ENCODE measurements at places on chromosomes 11 and 22.

DNA sequence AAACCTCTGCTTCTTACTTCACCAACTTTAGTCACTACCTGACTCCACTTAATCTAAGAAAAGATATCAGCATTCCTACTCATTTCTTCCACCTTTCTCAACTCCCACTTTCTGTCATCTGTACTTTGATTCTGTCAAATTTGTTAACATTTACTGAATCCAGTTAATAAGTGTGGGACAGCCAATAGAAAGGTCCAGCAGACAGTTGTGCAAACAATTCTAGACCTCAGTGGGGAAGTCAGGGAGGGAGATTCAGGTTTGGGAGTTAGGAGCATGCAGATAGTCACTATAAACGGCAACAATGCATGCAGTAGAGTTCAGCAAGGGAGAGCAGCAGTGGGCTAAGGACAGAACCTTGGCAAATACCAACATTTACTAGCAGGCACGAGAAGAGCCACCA lies 4.1 kb downstream of the FBXO3 start:
- no peak for DNase-seq

- DNase-seq: no peak
Observed at GRCh38 chr11:48150213-48150612, 66.4 kb upstream of the OR4B1 start.

DNA sequence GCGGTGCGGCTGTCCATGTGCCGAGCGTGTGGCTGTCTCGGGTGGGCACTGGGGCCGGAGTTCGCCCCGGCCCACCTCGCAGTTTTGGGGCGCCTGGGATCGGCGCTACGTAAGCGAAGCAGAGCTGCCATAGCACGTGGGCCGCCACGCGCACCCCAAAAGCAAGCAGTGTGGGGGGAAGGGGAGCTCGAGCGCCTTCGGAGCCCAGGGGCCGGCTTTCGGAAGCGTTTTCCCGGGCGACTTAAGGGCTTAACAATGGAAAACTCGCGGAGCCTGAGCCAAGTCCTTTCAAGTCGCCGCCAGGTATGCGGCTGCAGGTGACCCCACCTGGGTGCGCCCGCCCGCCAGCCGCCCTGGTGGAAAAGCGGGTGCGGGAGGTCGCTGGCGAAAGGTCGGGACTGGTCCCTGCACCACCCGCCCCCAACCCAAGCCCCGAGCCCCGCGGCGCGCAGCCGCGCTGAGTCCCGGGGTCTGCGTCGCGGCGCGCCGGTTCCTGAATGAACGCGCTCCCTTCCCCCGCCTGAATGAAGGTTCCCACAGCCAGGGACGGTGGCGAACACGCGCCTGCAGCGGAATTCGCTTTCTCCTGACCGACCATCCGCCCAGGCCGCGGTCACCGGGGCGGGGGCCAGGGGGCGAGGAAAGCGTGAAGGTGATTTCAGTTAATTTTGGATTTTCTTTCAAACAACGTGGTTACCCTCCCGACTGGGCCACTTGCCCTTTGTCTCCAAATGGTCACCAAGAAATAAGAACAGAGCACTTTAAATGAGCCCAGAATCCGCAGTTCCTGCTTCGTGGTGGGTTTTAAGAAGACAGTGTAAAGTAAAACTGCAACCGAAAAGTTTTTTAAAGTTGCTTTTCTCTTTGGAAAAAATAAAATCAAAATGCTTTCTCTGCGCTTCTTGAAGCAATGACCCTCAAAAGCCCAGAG lies 2.8 kb upstream of the CCND1 start:
- DNase-seq: no peak

GRCh38 chr22:20254975-20255946 lies 12.9 kb downstream of the RTN4R start:
- no peak for DNase-seq

DNA sequence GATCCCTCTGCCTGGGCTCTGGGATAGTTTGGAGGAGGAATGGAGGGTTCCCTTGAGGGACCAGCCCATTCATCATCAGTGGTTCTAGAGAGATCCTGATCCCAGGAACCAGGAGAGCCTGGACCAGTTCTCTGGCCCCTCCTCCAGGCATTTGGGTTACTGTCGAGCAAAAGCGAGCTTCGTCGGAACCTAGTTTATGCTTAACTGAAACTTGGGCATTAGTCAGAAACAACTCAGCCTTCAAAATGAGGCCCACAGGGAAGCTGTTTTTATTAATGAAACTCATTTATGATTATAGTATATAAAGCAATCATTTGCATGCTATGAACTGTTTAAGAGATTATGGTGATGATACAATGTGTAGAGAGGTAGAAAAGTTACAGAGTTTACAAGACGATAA lies 61.4 kb downstream of the LIF start:
- no peak for DNase-seq

DNA sequence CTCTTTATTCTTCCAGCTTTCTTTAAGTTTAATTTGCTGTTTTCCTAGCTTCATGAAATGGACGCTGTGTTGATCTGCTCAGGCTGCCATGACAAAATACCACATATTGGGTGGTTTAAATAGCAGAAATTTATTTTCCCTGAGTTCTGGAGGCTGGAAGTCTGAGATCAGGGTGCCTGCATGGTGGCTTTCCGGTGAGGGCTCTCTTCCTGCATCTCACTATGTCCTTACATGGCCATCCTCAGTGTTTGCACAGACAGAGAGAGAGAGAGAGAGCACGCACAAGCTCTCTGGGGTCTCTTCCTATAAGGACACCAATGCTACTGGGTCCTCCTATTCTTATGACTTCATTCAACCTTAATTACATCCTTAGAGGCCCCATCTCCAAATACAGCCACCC lies 28.7 kb downstream of the MCAM start:
- no peak for DNase-seq

GRCh38 chr22:25137577-25138525 lies 61.8 kb upstream of the CRYBB3 start:
- no peak for DNase-seq

GRCh38 chr11:76558473-76558872 lies 112.1 kb downstream of the LRRC32 start:
- no peak for DNase-seq

GRCh38 chr11:43012606-43013005 lies 299.2 kb upstream of the API5 start:
- no peak for DNase-seq

DNA sequence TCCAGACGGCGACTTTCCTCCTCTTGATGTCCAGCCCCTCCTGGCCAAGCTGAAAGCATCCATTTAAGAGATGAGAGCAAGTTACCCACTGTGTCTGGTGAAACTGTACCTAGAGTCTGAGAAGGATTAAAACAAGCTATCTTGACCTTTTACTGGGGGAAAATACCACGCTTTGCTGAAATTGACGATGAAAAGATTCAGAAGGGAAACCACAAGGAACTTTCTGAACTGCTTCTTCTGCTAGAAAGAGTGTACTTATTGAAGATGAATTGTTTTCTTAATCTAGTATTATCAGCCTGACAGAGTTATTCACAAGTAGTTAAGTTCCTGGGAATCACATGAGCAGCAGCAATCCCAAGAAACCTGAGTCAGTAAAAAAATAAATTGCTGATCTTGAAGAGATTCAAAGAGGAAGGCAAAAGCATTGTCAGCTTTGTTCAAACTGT lies 13.1 kb upstream of the MS4A6A start:
- no peak for DNase-seq

GRCh38 chr11:71263386-71263785 lies 11.0 kb upstream of the SHANK2 start:
- DNase-seq: no peak

DNA sequence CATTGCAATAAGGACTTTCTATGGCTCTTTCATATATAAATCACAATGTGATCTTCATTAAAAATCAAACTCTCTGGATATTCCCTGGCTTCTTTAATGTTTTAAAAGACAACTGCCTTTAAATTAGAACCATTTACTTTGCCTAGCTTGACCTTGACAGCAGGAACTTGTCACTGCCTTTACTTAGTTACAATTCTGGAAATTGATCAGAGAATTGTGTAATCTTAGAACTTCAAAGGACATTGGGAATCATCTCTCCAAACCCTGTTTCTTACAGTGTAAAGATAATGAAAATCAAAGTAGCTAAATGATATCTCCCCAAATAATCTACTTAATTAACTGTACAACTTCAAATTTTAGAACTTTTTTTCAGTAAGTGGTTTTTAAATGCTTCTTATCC lies 517.6 kb upstream of the CCDC179 start:
- DNase-seq: no peak

- DNase-seq: no peak
Observed at GRCh38 chr22:49514641-49515040, 313.0 kb downstream of the BRD1 start.

- no peak for DNase-seq
Observed at GRCh38 chr22:32567544-32567943, 92.9 kb downstream of the FBXO7 start.

DNA sequence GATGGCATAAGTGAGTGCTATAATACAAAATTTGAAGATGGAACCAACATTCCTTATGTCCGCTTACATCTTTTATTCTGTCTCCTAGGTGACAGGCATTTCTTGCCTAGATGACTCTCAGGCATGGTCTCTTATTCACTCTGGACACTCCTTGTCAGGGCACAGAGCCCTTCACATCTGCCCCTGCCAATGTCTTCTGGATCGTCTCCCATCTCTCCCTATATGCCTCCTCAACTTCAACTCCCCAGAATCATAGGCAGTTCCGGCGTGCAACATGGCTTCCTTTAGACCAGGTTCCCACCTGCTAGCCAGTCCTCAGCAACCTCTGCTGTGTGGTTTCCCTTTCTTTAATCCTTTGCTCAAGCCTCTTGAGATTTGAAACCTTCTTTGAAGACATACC lies 300.9 kb downstream of the TENM4 start:
- DNase-seq: no peak

DNA sequence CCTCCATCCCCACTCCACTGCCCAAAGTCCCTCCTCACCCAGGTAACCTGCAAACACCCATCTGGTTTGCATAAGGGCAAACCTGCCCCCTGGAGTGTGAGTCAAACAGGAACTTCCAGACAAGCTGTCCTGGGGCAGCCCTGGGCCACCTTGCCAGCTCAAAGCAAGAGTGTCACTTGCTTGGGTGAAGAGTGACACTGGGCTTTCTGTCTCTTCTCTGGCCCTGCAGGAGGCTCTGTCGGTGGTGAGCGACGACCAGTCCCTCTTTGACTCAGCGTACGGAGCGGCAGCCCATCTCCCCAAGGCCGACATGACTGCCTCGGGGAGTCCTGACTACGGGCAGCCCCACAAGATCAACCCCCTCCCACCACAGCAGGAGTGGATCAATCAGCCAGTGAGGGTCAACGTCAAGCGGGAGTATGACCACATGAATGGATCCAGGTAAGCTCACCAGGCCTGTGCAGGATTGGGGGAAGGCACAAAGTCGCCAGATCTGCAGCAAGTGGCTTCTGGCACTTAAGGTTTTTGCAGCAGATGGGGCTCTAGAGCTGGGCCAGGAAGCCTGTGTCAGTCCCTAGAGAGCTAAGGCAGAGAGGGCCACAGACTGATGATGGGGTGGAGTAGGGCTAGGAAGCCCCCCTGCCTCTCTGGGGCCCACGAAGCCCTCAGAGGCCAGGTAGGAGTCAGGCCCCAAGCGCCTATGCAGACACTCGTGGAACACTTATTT lies 64.2 kb downstream of the FLI1 start:
- DNase-seq: no peak

GRCh38 chr22:46613606-46614021 lies 6.6 kb upstream of the GRAMD4 start:
- DNase-seq: no peak

DNA sequence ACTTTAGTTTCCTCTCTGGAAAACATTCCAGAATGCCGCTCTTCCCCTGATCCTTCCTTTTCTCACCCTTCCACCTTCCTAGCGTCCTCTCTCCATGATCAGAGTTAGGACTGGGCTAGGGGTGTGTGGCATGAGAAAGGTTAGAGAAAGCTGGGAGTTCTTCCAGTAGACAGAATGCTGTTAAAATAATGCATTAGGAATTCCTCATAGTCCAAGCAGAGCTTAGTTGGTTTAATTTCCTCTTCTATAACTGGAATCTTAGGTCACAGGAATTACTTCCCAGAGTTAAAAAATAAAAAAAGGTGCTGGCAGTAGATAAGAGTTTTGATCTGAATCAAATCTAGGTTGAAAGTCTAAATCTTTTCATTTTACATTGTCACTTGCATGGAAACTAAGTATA lies 37.2 kb upstream of the ADORA2A start:
- no peak for DNase-seq

GRCh38 chr11:5967708-5968107 lies 586 bp downstream of the OR56A5 start:
- DNase-seq: no peak

DNA sequence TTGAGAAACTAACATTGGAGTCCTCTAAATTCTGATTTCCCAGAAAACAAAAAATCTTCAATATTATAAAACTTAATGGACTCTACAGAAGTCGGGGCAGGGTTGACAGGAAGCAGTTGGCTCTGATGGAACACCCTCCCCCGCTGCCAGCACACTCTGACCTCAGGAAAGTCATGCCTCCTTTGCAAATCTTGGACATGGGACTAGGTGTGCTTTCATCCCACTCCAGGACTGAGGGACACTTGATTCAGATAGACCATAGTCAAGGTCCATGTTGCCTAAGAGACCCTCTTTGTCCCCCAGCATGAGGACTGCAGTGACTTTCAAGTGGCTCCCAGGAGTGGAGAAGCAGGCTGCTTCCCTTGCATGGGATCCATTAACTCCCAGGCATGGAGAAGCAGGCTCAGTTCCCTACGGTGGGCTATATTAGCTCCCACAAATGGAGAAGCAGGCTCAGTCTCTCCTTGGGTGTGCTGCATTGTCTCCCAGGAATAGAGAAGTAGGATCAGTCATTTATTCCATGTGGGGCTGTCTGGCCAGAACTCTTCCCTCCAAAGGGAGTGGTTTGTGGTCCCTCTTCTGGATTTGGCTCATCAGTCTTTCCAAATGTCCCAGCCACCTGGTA lies 38.3 kb downstream of the C22orf31 start:
- DNase-seq: no peak

GRCh38 chr11:112727341-112727841 lies 233.8 kb upstream of the NCAM1 start:
- no peak for DNase-seq

DNA sequence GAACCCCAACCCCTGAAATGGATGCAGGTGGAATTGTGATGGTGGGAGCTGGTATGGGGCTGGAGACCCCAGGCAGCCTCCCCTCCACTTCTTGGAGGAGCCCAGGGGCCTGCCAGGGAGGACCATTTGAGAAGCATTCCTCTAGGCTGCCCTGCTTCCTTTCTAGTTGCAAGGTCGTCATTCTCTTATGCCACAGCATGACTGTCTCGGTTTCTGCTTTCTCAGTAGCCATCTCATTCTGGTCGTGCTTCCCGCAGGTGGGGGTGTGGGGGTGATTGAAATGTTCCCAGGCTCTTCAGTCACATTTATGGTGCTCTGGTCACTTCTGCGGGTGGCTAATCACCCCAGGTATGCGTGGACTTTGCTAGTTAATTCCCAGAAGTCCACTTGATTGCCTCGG lies 223.7 kb upstream of the TBCEL start:
- DNase-seq: no peak

GRCh38 chr11:84829162-84829561 lies 798.0 kb downstream of the DLG2 start:
- no peak for DNase-seq

GRCh38 chr22:29816539-29816938 lies 21.5 kb downstream of the ASCC2 start:
- no peak for DNase-seq

DNA sequence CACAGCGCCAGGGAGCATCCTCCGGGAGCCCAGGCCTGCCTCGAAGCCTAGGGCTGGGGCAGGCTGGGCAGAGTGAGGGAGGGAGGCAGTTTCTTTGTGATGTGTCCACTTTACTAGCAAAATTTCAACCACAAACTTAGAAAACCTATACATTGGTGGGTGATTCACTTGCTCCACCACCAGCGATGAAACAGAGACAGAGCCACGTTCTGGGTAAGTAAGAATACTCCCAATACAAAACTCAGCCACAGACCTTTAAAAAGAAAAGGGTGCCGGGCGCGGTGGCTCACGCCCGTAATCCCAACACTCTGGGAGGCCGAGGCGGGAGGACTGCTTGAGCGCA lies 22.3 kb downstream of the CDKN1C start:
- DNase-seq: no peak

Measured in activated gamma-delta T cell treated with anti-CD3 and anti-CD28 coated beads, Interleukin-2, amount 50 U/mL, for 16 hours (primary cell).